Activated CD4-positive, alpha-beta T cell treated with anti-CD3 and anti-CD28 coated beads, Interleukin-2, Interleukin-4, amounts not matched to agents 100 ng/mL and 50 ng/mL, durations not matched to agents 16 hours and 8 hours (primary cell): ENCODE measurements at places on chromosomes 4 and X.

DNA sequence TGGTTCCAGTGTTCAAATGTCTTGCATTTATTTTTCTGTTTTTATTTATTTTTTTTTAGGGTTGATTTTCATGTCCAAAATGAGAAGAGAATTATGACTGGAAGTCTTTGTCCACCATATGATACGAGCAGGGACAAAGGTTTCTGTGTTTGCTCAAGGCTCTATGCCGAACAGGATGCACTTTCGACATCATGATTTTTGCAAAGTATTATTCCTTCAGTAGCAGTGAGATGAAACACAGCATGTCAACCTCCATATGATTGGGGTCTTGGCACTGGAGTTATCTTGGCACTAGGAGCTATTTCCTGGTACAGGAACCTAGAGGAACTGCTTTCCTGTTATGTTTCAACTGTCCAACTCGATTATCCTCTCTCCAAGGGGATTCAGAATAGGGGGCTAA is 72.6 kb downstream of the UCHL1 start:
- DNase-seq: no peak

DNA sequence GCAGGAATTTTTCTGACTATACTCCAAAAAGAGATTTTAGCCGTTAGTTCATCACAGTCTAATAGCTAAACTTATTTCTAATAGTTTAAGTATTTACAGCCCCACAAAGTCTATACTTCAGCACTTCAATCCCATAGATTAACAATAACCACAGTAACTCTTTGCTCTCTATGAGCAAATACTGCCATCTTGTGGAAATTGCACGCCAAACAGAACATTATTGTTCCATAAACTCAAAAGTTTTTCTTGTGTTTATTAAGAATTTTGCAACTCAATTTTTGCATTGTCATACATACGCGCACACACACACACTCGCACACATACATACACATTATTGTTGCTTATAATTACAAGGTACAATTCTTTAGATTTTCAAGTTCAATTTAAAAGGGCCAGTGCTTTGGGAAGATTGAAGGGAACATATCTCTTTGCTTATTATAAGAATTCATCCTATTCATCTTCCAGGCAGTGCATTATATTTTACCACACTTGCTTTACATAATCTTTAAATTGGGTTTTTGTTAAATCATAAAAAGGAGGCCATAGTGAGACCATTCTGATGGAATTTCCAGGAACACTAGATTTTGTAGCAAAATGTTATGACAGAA is 63.8 kb upstream of the ATOH1 start:
- DNase-seq: peak; percentile 42

GRCh38 chr4:36399762-36400353 is 118.4 kb downstream of the DTHD1 start:
- DNase-seq: peak; percentile 50

DNA sequence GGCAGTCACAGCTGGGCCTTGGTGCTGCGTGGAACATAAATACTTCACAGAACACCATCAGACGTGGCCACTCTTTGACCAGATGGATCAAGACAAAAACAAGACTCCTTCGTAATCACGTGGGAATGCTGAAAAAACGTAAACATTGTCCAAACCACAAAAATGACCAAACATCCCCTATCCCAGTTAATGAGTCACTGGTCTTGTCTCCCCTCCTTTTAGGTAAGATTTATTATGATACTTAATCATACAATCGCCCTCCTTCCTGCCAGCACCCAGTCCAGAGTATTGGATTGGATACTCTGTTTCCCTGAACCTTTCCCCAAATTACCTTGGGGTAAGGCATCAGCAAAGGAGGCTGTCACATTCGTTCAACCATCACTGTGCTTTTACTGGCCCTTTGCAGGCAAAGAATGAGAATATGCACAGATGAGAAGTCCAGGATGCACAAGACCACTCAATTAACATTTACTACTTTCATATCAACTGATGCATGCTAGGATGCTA is 601 bp upstream of the TCEANC start:
- DNase-seq: no peak

- DNase-seq: no peak
Observed at GRCh38 chr4:155599085-155599484, 67.6 kb upstream of the GUCY1A1 start.

DNA sequence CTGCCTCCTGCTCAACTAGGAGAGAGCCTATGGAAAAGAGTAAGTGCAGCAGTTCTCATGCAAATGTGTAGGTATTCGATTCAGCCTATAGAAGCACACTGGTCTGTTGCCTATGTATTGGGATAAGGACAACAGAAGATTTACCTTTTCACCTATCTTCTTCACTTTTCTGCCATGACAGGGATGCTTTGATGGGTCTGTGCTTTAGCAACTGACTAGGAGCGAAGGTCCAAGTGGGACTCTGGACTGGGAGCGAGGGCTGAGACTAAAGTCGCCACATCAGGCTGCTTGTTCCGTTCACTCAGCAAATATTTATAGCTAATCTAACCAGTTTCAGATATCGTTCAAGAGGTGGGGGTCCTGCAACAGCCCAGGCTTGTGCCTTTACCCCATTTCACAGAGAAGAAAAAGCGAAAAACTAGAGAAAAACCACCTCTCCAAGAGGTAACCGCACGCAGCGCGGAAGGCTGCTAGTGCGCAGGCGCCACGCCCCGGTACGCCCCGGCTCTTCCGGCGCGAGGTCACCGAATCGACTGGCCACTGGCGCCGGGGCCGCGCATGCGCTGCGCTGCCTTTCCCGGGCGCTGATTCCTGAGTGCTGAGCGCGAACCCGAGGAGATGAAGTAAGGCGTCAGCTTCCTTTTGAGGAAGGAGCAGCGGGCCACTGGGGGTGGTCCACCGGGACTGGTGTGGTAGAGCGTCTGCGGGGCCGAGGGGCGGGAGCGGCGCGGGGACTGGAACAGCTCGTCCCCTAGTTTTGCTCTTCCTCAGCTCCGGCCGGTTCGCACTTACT is at the start of gene RBMX2:
RBMX2 (plus strand) TSS at position 573 of the 793 bp plus-strand sequence; CDS start at position 619, 46 bp downstream.
- DNase-seq: peak; percentile 61

DNA sequence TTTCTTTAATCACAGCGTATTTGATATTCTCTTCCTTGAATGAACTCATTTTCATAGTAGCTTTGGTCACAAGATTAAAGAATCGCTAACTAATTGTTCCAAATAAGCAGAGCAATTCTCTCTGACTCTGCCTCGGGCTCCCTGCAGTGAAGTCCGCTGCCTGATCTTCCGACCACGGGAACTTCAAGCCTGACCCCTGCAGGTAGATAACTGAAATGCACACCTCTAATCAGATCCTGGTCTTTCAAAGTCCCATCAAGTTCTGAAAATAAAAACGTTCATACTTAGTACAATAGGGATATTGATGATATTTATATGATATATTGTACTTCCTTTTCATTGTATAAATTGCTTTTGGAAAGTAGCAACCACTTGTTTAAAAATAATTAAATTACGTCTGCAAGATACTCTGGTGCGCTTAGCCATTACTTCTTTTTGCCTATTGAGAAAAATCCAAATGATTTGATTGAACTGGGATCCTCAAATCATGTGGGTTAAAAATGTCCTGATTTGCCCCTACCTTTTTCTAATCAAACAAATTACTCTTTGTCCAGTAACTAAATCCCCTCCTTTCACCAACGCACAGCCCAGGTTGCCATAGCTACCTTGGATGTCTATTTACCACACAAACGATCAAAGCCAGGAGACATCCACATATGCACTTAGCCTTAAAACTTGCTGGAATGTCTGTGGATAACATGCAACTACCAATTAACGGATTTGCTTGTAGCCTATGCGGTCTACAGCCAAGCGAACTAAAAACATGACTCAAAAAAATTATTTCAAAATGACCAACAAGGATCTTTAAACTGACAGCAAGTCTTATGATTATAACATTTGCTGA is 4.2 kb downstream of the MID1 start:
- DNase-seq: peak; percentile 30

DNA sequence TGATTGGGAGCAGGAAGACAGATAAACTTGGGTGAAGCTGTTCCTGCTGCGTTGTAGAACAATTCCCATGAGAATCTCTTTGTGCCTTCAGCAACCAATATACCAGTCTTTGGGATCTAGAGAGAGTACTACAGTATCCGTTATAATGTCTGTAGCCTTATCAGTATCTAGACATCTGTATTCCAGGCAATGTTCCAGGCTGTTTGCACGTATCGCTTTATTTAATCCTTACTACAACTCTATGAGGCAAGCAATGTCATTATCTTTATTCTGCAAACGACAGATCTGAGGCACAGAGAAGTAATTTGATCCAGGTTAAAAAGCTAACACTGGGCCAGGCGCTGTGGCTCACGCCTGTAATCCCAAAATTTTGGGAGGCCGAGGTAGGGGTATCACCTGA is 251.6 kb downstream of the ARHGAP24 start:
- no peak for DNase-seq

DNA sequence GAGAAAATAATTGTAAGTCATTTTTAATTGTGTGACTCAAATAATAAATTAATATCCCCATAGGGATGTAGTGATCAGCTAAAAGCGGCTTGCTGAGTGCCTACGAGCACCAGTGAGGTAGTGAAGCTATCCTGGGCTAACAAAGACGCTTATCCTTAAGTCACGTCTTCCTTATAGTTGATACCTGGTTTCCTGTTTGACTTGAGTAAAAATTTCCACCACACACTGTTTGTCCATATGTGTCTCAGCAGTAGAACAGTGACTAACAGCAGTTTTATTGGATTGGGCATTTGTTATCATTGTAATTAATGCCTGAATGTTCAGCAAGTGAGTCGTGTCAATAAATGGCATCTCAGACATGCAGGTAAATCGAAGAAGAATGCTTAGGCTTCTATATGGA is 241.1 kb downstream of the GRXCR1 start:
- no peak for DNase-seq

DNA sequence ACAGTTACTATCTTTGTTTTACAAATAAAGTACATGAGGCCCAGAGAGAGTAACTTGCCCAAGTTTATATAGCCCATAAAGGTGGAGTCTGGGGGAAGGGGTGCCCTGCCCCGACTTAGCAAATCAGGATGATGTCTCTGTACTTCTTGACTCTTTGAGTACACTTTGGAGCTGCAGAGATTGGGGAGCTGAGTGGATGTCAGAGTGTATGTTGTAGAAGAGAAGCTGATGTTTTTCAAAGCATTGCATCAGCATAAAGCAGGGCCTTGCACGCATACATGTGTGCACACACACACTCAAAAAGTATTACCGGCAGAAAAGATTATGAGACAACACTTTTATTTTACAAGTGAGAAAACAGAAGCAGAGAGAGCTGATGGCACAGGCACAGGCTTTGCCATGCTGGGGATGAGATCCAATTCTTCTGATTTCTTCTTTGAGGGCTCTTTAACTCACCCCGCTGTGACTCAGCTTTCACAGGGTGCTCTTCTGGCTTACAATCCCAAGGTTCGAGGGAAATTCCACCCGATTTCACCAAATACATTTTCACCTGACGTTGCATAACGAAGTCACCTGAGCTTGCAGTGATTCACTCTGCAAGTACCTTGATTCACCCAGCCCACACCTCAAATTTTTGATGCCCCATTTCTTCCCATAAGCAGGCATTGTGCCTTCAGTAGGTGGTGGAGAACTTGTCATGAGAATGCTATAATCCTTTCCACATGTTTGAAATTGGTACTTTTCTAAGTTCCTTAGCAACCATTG is 292.8 kb upstream of the BOD1L1 start:
- no peak for DNase-seq

DNA sequence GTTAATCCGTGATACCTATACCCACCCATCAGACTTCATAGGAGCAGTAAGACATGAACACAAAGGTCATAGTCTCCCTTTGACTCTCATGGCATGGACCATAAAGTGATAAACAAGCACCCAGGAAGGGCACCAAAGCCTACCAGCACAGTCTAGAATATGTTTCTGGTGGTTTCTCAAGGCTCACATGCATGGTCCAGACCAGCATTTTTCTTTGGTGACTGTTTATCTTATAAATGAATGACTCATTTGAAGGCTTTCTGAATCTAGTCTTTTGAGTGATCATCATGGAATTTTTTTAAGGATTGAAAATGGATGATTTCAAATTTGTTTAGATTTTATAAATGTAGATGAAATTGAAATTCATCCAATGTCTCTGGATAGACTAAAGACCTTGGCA is 32.0 kb upstream of the AMELX start:
- DNase-seq: no peak

DNA sequence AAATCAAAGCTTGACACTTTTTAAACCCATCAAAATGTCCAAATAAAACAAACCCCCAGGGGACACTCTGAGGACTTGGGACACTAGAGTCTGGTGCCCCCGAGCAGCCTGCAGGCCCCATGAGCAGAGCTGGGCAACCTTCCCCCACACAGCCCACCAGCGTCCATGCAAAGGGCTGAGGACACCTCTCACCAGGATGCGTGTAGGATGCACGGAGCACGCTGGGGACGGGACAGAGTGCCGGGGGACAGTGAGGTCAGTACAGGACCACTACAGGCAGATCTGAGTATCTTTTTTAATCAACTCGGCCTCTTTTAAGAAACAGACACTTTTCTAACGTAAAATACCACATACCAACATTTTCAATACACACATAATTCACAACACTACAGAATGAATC is 6.9 kb downstream of the GAK start:
- no peak for DNase-seq

- DNase-seq: no peak
Observed at GRCh38 chr4:212438-213188, 88.3 kb downstream of the ZNF718 start.

DNA sequence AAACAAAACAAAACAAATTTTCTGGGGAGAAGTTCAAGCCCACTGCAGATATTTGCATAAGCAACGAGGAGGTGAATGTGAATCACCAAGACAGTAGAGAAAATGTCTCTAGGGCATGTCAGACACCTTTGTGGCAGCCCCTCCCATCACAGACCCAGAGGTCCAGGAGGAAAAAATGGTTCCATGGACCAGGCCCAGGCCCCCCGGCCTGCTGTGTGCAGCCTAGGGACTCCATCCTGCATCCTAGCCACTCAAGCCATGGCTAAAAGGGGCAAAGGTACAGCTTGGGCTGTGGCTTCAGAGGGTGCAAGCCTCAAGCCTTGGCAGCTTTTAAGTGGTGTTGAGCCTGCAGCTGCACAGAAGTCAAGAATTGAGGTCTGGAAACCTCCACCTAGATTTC is 54.0 kb downstream of the LPAR4 start:
- DNase-seq: no peak

DNA sequence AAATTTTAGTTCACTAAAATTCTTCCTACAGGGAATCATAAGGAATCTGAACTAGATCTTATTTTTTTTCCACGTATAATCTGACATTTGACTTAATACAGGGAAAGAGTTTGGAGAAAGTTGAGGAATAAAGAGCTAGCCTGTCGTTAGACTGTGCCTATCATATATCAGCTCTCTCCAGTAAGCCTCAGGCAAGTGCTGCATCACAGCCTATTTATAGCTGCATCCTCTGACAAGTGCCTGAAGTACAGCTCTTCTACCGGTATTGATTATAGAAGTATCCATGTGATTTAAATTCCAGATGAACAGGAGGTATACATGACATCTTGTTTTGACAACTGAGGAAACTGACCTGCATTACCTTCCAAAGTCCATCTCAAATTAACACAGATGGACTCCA is 248.9 kb downstream of the TLL1 start:
- no peak for DNase-seq

DNA sequence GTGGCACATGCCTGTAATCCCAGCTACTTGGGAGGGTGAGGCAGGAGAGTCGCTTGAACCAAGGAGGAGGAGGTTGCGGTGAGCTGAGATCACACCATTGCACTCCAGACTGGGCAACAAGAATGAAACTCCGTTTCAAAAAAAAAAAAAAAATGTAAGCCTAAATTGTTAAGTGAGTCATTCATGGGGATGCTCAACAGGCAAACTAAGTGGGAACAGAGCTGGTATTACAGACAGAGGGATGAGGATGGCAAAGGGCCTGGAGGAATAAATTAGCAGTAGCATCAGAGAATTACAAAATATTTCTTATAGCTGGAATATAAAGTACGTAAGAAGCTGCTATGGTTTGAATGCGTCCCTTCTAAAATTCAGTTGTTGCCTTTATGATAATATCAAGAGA is 43.4 kb upstream of the OGT start:
- no peak for DNase-seq
